Small intestine (tissue), 16 donors: ENCODE measurements at places on chromosomes 6 and 20. TPM values are rescaled to one million over a fixed set of nuclear protein-coding genes. Genes with fewer than 3 reads are reported as not detected.

DNA sequence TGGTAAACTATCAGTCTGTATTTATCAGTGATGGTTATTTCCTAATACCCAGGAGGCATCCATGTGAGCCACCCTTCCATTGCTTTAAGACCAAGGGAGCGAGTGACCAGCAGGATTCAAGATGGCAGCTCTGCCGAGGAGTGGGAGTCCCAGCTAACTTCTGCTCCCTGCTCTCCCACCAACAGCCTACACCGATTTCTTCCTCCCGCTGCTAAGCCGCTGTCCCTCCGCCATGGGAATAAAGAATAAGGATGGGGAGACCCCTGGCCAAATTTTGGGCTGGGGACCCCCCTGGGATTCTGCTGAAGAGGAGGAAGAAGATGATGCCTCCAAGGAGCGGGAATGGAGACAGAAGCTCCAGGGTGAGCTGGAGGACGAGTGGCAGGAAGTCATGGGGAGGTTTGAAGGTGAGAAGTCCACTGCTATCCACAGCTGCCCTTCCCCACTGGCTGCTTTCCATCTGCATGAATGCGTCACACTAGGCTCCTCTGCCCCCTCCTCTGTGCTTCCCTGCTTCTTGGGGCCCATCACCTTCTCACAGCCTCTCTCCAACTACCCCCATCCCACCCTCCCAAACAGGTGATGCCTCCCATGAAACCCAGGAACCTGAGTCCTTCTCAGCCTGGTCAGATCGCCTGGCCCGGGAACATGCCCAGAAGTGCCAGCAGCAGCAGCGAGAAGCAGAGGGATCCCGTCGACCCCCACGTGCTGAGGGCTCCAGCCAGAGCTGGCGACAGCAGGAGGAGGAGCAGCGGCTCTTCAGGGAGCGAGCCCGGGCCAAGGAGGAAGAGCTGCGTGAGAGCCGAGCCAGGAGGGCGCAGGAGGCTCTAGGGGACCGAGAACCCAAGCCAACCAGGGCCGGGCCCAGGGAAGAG is 10.3 kb downstream of the NFKBIL1 start:
- no peak for DNase-seq
- H3K27ac ChIP-seq: no peak overlapping the region
- peaks cover 4% of the 10 kb centered on the region for H3K36me3 ChIP-seq
- no peaks in the 10 kb centered on the region for H3K27me3 ChIP-seq
- H3K4me1 ChIP-seq: peaks cover 5% of the 10 kb centered on the region

Gene SCGN
- polyA plus RNA-seq: 19.4 TPM

DNA sequence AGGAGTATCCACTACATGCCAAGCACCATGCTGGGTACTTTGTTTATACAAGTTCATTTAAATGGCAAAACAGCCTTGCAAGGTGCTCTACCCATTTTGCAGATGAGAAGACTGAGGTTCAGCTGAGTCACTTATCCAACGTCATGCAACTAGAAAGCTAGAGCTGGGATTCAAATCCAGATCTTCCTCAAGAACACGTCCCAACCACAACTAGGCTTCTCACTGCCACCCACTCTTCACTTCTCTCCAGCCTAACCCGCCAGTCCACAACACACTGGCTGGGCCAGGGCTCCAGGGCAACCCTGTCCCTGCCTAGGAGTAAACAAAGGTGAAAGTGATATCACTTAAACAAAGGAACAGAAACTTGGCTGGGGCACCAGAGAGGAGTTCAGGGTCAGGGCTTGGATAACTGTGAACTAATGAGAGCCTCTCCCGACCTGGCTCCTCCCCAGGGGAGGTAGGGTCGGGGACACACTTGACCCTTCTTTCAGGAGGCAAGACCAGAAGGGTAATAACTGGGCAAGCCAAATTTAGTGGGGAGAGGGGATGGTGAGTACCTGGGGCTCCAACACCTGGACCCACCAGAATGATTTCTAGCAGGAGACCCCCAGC is 7.9 kb downstream of the SDC4 start:
- peaks cover 65% of the 10 kb centered on the region for H3K36me3 ChIP-seq
- no peak for DNase-seq
- no peak overlapping the region for H3K4me3 ChIP-seq
- H3K4me1 ChIP-seq: peaks cover 14% of the 10 kb centered on the region
- H3K27me3 ChIP-seq: no peaks in the 10 kb centered on the region

DNA sequence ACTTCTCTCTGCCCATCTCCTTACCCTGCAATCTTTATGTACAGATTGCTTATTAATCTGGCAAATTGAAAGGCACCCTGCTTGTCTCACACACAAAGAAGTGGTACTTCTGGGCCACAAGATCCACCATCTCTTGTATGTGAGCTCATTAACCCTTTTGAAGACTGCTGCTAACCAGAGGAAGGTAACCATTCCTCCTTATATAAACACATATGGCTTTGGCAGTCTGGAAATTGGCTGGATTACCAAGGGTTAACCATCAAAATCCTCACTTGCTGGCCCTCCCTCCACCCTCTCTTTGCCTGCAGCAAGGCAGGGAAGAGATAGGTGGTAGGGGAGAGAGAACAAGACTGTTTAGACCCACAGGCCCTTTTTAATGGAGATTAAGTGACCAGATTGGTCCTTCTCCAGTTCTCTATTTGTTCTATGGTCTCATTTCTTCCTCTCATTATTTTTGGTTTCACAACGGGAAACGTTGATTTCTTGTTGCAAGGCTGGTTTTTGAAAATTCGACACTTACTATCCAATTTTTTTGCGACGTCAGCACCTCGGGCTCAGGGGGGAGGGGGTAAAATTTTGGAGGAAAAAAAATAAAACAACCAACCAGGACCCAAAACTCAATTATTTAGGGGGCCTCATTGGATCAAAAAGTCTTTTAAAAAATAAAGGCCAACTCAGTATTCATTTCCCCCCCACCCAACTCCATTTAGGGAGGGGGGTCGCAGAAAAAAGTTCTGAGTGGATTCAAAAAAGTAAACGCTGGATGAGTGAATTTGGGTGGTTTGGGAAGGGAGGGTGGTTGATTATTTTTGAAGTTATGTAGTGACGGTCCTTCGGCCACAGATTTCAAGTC is 859 bp downstream of the PPP1R10 start:
- H3K36me3 ChIP-seq: peaks cover 24% of the 10 kb centered on the region
- peak overlapping the region; percentile 98 for H3K27ac ChIP-seq
- H3K4me1 ChIP-seq: no peaks in the 10 kb centered on the region
- peak overlapping the region; percentile 92 for H3K4me3 ChIP-seq

Gene SAMD3
- polyA plus RNA-seq: 2.4 TPM

DNA sequence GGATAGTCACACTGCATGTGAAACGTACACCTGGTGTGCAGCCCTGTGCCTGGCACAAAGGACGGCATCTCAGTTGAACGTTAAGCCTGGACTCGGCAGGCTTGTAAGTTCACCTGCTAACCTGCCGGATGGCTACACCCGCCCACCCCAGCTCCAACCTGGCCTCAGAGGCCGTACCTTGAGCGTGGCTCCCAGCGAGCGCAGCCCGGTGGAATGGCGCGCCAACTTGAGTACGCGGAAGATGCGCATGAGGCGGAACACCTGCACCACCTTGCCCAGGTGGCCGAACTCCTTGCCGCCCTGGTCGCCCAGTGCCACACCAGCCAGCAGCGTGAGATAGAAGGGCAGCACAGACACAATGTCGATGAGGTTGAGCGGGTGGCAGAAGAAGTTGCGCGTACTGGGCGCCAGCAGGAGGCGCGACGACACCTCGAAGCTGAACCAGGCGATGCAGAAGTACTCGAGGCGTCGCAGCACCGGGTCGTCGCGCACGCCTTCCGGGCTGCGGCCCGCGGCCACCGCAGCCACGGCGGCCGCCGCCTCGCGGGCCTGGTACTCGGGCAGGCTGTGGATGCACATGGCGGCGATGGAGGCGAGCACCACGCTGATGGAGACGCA is 3.3 kb downstream of the KCNS1 start:
- no peak overlapping the region for H3K27ac ChIP-seq
- H3K4me3 ChIP-seq: no peak overlapping the region
- peaks cover 14% of the 10 kb centered on the region for H3K27me3 ChIP-seq
- H3K4me1 ChIP-seq: no peaks in the 10 kb centered on the region
- H3K36me3 ChIP-seq: peaks cover 2% of the 10 kb centered on the region
- DNase-seq: peak; percentile 85

Gene HRH3
- polyA plus RNA-seq: 0.31 TPM

DNA sequence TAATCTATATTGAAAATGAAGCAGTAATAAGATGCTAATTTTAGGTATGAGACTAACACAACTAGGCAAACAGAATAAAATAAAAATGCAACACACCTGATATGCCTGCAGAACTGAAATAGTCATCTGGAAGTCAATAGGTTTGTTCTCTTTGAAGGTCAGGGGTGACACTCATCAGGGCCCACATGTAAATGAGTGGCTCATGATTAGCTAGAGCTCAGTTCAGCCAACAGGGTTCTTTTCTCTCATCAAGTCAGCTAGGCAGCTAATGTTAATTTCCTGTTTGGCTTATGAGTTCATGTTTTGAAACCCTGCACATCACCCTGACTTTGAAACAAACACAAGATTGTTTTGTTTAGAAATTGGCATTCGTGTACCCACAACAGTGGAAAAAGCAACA is 23.8 kb downstream of the SMLR1 start:
- H3K27ac ChIP-seq: no peak overlapping the region
- no peaks in the 10 kb centered on the region for H3K27me3 ChIP-seq
- DNase-seq: no peak
- no peaks in the 10 kb centered on the region for H3K36me3 ChIP-seq
- H3K4me1 ChIP-seq: peaks cover 9% of the 10 kb centered on the region

- DNase-seq: no peak
- H3K27me3 ChIP-seq: no peaks in the 10 kb centered on the region
- H3K4me1 ChIP-seq: no peaks in the 10 kb centered on the region
- H3K27ac ChIP-seq: no peak overlapping the region
- H3K36me3 ChIP-seq: no peaks in the 10 kb centered on the region
- no peak overlapping the region for H3K4me3 ChIP-seq
Measured at GRCh38 chr6:124463271-124463670, 499.0 kb upstream of the RNF217 start.

DNA sequence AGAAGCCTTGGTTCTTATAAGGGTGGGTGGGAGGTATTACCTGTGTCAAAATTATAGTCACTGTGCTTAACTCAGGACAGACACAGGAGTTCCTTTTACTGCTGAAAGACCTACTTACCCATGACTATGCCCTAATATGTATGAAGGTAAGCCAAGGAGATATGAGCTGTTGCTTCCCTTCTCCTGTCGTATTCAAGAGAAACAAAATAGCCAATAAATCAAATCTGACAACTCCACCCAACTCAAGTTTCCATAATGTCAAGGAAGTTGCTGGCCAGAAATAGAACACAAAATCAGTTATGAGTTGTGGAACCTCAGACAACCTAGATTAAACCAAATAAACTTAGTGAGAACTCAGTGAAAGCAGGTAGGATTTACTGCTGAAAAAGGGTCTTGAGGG is 25.1 kb downstream of the ZNF133 start:
- DNase-seq: no peak
- H3K27me3 ChIP-seq: no peaks in the 10 kb centered on the region
- H3K27ac ChIP-seq: no peak overlapping the region
- no peak overlapping the region for H3K4me3 ChIP-seq

Gene LIME1
- polyA plus RNA-seq: 34.4 TPM

GRCh38 chr20:63256954-63257353 is 2.7 kb upstream of the NKAIN4 start:
- no peak overlapping the region for H3K4me3 ChIP-seq
- no peaks in the 10 kb centered on the region for H3K36me3 ChIP-seq
- no peak for DNase-seq
- H3K27me3 ChIP-seq: peaks cover 23% of the 10 kb centered on the region
- H3K4me1 ChIP-seq: no peaks in the 10 kb centered on the region
- H3K27ac ChIP-seq: no peak overlapping the region

DNA sequence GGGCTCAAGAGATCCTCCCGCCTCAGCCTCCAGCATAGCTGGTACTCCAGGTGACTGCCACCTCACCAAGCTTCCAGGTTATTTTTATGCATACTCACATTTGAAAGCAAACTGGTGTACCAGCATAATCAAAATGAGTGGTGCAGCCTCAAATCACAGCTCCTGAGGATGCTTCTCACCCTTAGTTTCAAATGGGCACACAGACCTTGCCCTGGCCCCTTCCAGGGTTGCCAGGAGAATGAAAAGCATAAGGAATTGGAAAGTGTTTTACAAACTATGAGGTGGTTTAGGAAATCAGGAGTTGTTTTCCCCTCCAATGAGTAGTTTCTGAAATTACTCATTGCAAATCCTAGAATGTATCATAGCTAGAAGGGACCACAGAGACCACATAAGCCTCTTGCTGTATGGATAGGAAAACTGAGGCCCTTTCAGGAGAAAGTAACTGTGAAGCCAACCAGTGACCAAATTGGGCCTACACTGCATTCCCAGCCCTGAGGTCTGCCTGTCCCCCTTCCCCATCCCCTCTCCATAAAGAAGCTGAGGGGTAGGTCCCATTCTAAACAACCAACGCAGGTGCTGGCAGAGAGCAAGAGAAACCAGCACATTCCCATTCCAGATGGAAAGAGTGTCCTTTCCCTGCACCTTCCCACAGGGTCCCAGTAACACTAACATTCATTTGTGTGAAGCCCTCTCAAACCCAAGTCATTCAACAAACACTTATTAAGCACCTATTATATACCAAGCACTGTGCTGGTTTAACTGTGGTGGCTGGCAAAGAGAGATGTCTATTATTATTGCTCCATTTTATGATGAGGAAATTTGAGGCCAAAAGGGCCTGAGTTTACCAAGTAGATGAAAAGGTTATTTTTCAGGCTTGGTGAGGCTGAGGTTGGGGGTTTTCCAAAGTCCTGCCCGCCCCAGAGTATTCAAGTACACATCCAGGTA is 2.1 kb upstream of the E2F1 start:
- H3K27ac ChIP-seq: no peak overlapping the region
- no peak for DNase-seq
- no peaks in the 10 kb centered on the region for H3K27me3 ChIP-seq
- H3K36me3 ChIP-seq: no peaks in the 10 kb centered on the region
- H3K4me3 ChIP-seq: no peak overlapping the region

- H3K4me3 ChIP-seq: no peak overlapping the region
- H3K27ac ChIP-seq: no peak overlapping the region
- no peaks in the 10 kb centered on the region for H3K4me1 ChIP-seq
- H3K27me3 ChIP-seq: no peaks in the 10 kb centered on the region
Measured at GRCh38 chr6:120202878-120203277, 853.3 kb upstream of the MAN1A1 start.

DNA sequence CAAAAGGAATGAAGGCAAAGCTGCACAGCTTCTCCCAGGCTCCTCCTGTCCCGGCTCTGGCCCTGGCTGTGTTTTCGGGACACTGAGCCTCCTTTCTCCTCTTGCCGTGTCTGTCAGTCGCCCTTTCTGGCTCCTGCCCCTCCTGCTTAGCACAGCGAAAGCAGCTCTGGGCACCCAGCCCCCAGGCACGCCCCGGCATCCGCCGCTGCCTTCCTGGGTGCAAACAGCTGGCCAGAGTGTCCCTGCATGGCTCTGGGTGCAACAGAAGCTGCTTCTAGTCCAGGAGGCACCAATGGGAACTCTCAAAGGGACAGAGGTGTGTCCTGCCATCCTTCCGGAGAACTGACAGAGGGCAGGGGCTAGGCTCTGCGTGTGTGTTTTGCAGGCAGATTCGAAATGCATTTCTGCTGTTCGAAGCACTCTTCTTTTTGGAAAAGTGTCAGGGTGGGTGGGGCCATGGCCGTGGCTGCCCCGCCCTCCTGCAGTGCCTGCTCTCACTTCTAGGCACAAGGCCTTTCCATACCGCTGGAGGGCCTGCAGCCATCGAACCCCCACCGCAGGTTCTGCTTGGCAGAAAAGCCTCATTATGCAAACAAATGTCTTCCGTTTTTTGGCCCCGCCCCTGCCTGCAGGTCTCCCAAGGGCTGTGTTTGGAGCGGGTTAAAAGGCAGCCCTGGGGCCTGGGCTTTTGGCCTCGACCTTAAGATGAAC is 15.5 kb downstream of the COL9A3 start:
- no peaks in the 10 kb centered on the region for H3K27me3 ChIP-seq
- H3K4me3 ChIP-seq: no peak overlapping the region
- no peak for DNase-seq
- peaks cover 3% of the 10 kb centered on the region for H3K4me1 ChIP-seq
